ENCODE measurements at places on chromosomes 7 and 10.

- DNase-seq = no peak
These were observed 30.8 kb upstream of the SMNDC1 start for GRCh38 chr10:110335314-110336064.

GRCh38 chr7:45252857-45253256, 95.3 kb downstream of the RAMP3 start:
- no peak for DNase-seq

GRCh38 chr7:154744861-154745258, 258.1 kb downstream of the PAXIP1 start:
- no peak for DNase-seq

- no peak for DNase-seq
These were observed 906.8 kb downstream of the CNTNAP2 start for GRCh38 chr7:147023440-147023839.

- no peak for DNase-seq
These were observed 48.4 kb downstream of the GRID2IP start for GRCh38 chr7:6502886-6503285.

DNA sequence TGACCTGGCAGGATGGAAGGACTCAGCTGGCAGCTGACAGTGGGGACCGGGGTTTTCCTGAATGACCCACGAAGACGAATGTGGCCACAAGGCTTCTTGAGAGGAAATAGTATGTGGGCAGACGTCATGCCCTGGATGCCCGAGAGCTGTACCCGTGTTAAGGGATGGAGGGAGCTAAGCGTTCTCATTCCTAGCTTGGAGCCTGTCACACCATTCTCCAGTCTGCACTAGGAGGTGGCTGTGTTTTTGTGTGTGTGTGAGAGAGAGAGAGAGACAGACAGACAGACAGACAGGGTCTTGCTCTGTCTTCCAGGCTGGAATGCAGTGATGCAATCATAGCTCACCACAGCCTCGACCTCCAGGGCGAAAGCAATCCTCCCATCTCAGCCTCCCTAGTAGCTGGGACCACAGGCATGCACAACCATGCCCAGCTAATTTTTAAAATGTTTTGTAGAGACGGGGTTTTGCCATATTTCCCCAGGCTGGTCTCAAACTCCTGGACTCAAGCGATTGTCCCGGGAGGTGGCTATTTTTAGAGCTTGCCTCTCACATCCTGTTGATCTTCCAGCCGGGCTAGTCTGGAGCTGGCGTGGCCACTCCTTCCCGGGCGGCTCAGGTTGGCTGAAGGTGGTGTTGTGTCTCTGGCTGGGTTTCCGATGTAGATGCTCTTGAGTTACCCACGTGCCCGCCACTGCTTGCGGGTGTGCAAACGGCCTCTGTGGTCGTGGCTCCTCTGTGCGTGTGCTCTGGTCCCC, 2.1 kb downstream of the AMZ1 start:
- no peak for DNase-seq

DNA sequence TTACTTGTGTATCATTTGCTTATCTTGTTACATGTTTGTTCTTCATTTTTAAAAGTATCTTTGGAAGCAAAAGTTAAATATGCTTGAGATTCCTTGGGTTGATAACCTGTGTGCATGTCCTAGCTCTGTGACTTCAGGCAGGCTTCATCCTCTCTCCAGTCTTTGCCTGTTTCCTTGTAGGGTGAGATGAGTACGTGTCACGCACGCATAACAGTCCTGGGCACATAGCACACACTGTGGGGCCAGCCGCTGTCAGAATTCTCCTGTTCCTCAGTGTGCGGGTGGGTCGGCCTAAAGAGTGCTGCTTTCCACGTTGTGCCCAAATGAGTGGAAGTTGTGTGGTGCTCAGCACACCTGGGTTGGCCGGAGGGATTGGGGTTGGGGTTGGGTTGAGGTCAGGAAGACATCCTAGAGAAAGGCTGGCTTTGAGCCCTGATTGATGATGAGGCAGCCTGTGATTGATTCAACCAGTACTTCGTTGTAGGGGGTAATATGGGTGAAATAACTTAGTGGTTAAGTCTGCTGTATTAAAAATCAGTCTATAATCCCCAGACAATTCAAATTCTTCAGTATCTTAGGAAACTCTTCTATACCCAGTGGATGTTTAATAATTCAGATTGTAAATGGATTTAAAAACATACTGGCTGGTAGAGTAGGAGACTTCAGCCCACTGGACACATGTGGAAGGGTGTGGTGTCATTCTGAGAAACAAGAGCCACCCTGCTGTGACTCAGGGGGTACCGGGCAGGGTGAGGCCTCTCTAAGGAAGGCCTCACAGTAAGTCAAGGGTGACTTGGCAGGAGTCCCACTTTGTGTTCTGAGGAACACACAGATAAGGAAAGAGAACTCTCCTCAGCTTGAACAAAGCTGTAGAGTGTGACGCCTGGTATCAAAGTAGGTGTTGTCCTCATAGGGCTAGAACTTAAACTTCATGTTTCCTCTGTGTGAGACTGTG, 54.8 kb downstream of the DAGLB start:
- DNase-seq = peak; percentile 22

- DNase-seq = no peak
These were observed 32.9 kb upstream of the SDK1 start for GRCh38 chr7:3267966-3268690.

- DNase-seq = no peak
These were observed 2.4 kb downstream of the RPS24 start for GRCh38 chr10:78035933-78036583.

DNA sequence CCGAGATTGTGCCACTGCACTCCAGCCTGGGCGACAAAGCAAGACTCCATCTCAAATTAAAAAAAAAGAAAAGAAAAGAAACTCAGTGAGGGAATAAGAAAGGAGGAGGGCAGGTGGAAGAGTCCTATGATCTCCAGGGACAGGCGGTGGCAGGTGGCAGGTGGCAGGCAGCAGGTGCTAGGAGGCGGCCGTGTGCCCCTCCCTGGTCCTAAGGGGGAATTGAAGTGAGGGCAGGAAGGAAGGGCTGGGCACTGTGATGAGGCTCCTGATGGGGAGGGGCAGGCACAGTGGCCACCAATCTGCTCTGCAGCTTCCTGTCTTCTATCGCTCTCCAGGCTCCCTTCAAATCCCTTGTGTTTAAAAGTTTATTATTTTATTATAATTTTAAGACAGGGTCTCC, 41.2 kb upstream of the UBE3C start:
- DNase-seq = no peak

DNA sequence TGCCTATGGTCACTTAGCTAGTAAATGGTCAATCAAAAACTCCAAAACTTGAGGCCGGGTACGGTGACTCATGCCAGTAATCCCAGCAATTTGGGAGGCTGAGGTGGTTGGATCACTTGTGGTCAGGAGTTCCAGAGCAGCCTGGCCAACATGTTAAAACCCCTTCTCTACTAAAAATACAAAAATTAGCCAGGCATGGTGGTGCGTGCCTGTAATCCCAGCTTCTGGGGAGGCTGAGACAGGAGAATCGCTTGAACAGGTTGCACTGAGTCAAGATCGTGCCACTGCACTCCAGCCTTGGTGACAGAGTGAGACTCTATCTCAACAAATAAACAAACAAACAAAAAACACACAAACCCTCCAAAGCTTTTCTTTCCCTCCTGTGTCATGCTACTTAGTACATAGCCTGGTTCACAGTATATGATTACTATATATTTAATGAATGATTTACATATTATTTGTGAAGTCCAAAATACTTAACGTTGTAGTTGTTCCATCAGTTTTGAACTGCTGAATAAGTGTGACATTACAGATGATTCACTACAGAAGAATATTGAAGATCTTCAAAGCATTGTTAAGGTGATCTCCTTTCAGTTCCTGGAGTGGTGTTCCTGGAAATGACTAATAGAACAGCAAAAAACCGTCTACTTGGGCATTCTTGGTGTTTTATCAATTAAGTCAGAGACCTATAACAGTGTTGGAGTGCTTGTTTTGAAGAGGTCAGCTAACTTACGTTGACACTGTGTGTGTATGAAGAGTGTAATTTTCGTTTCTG, 72.9 kb downstream of the ADK start:
- no peak for DNase-seq

DNA sequence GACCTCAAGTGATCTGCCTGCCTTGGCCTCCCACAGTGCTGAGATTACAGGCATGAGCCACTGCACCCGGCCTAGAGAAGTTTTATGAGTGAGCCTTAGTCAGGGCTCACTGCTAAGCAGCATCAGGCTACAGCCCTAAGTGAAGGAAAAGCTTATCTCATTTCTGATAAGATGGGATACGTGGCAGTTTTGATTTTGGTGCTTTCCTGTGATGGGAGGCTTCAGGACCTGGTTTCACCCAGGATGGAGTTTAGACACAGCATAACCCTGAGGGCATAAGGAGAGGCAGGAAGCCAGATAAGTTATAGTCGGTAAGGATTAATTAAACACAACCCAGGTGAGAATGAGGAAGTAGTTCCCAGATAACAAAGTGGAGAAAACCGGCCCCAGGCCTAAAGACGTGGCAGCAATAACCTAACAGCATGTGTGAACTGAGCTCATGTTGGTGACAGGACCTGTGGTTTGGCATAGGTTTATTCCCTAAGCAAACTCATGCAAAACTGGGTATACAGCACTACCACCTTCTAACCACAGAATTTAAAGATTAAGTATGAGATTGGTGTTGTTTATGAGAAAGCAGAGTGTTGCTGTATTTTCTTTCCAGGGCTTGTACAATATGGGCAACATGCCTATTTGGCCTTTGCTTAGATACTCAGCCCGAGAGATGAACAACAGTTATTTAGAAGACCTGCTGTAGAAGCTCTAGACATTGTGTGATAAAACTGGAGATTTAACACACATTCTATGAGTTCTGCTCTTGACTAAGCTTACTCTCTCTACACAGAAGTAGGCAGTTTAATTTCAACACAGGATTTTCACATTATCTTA, 119.4 kb downstream of the COL28A1 start:
- DNase-seq = no peak

DNA sequence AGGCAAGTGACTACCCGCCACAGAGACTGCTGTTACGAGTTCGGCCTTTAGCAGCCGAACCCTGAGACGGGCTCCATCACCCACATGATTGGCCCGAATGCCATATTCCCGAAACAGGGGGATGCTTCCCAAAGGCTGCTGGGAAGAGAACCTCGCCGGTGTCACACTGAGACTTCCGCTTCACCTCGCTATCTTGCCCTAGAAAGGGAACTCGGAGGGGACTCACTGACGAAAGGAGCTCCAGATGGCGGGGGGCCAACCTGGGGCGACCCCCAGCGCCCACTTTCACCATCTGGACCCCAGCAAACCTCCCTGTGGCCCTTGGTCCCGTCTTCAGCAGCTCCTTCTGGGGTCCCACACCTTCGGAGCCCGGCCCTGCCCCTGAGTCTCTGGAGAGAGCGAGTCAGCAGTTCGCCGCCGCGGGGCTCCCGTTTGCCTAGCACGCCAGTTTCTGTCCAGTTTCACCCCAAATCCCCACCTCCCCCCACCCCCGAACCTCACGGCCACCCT, 529 bp downstream of the HPS1 start:
- DNase-seq = peak; percentile 45

DNA sequence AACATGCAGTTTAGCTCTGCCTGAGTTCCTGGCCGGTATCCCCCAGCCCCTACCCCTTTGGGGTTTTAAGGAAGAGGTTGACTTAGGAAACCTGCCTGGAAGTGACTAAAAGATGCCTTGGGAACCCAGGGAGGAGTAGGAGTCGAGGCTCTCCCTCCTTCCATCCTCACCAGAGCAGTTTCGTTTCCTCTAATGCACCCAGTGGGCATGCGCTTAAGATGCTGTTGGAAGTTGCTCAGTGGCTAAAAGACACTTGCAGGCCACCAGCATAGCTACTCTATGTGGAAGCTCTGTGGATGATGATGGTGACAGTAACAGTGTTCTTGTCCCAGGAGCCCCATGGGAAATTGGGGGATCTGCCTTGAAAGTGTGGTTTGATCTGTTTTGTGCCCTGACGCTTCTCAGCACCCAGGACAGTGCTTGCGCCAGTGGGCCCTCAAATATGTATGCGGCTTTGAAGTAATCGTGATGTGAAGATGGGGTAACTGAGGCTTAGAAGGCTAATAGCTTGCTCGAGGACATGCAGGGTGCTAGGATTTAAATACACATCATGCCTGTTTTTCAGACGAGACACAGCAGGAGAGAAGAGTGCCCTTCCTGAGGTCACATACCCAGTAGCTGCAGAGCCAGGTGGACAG, 32.0 kb downstream of the TBATA start:
- no peak for DNase-seq

DNA sequence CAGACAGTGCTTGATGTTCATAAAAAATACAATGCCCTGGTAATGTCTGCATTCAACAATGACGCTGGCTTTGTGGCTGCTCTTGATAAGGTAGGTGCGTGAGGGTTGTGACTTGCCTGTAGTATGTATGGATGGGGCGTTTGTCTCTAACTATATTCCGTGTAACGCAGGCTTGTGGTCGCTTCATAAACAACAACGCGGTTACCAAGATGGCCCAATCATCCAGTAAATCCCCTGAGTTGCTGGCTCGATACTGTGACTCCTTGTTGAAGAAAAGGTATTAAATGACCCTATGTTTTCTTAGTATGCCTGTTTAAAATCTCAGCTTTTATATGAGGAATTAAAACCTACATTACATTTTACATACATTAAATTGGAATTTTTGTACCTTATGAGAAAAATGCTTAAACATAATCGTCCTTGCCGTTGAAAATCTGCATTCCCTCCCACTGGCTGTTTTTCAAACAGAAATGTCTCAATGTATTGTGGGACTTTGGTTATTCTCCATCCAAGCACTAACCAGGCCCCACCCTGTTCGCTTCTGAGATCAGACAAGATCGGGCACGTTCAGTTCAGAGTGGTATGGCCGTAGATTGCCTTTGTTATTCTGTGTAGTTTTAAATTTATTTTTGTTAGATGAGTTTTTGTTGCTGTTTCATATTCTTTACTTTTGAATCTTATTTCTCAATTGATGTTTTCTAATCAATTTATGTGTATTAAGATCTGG, 85.3 kb downstream of the CUL1 start:
- DNase-seq = no peak

- DNase-seq = no peak
These were observed 141.4 kb downstream of the GRID1 start for GRCh38 chr10:86225103-86225782.

DNA sequence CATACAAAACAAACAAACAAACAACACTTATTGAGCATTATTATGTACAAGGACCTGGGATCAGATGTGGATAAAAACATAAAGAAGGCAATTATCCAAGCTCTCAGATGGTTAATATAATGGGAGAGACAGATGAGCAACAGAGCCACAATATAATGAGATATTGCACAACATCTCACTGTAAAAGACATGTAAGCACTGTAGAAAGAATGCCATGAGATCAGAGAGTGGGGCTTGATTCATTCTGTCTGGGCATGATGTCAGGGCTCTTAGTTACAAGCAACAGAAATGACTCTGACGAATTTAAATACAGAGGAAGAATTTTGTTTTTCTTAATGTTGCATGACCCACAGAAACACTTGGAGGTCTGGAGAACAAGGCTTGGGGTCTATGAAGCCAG, 164.7 kb upstream of the PLXDC2 start:
- no peak for DNase-seq

DNA sequence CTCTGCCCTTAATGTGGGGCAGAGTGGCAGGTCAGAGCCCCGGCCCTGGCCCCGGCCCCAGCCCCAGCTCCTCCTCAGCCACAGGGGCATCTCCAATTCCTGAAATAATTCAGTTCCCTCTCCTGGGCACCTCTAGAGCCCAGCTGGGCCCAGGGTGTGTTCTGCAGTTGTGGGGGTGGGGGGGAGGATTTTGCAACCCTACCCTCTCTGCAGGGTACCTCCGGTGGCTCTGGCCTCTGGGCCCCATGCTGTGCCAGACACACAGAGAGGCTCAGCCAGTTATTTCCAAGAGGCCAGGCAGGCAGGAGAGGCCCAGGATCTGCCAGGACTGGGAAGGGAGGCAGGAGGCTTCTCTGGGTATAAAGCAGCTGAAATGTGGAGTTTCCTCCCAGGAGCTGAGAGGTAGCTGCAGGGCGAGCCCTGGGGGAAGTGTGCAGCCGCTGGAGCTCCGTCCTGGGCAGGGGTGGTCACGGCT, 47.9 kb downstream of the PWWP2B start:
- DNase-seq = no peak

Data from activated naive CD4-positive, alpha-beta T cell treated with anti-CD3 and anti-CD28 coated beads, Interleukin-2, amount 50 U/mL, for 16 hours (primary cell).